Epithelial cell of esophagus (primary cell): ENCODE measurements at places on chromosomes 2 and 18.

- DNase-seq: no peak
Measured at GRCh38 chr2:129565551-129566109, 413.8 kb upstream of the RAB6C start.

GRCh38 chr2:96773922-96774321, 13.2 kb downstream of the CNNM4 start:
- no peak for DNase-seq

DNA sequence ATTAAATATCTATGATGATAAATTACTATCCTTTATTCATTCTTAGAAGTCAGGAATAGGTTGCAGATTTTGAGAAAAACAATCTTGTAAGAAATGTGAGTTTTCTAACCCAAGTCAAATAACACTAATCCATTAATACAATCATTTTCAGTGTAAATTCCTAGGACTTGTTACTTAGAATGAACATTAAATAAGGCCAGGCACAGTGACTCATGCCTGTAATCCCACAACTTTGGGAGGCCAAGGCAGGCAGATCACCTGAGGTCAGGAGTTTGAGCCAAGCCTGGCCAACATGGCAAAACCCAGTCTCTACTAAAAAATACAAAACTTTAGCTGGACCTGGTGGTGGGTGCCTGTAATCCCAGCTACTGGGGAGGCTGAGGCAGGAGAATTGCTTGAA, 45.8 kb upstream of the CDKL4 start:
- peak; percentile 14 for DNase-seq

- no peak for DNase-seq
Measured at GRCh38 chr2:74001781-74002504, 17.2 kb downstream of the TET3 start.

- no peak for DNase-seq
Measured at GRCh38 chr2:186113284-186113683, 372.8 kb upstream of the ZC3H15 start.

GRCh38 chr18:32735781-32736180, 37.0 kb downstream of the KLHL14 start:
- DNase-seq: peak; percentile 82

DNA sequence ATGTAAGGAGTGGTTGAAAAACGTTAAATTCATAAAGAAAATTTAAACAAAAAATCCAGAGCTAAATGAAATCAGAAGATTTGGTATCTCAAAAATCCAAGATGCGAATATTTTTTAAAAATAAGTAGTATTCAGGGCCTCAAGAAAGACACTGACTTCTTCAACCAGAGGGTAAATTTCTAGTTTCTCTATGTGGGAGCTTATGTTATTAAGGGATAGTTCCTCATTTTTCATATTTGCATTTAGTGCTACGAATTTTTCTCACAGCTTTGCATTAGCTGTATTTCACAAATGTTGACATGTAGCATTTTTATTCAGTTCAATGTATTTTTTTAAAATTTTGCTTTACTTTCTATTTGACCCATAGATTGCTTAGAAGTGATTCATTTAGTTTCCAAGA, 454.7 kb downstream of the CBLN2 start:
- no peak for DNase-seq

- DNase-seq: peak; percentile 84
Measured at GRCh38 chr18:36947820-36948348, 119.0 kb downstream of the KIAA1328 start.

- DNase-seq: no peak
Measured at GRCh38 chr18:72823345-72823744, 44.4 kb downstream of the NETO1 start.

GRCh38 chr2:136434251-136434715, 316.3 kb upstream of the CXCR4 start:
- DNase-seq: no peak

DNA sequence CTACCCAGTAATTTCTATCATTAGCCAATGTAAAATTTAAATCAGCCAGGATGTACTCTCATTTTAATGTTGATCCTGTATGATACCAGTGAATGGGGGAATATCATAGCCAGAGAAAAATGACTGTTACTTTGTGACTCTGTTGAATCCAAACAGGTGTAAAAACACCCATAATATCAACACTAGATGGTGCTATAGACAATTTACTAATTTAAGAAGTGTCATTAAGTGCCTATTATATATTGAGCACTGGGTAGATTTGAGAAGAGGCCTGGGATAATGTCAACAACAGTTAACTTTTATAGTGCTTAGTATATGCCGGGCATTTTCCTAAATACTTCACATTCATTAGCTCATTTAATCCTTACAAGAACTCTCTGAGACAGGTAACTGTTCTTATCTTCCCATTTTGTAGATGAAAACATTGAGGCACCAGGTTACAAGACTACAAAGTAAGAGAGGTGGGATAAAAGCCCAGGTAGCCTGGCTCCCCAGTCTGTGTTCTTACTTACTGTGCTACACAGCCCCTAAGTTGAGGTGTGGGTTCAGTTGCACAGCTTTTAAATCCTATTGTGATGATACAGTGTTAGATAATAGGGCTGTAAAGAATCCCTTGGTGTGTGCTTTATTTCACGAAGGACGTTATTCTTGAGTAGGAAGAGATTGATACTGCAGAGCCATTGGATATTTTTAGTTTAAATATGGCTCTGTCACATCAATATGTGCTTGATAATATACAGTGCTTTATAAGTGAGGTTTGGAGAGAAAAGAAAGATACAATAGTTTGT, 325.5 kb downstream of the AGPS start:
- no peak for DNase-seq

GRCh38 chr2:64021578-64021977, 2.4 kb upstream of the VPS54 start:
- DNase-seq: peak; percentile 35

GRCh38 chr18:58596265-58596681, 32.6 kb downstream of the ALPK2 start:
- no peak for DNase-seq

GRCh38 chr2:175855794-175856453, 146.1 kb downstream of the LNPK start:
- peak; percentile 84 for DNase-seq

- DNase-seq: peak; percentile 98
Measured at GRCh38 chr2:173590276-173590861, 235.7 kb downstream of the CDCA7 start.

- DNase-seq: no peak
Measured at GRCh38 chr2:119473621-119474370, 42.1 kb downstream of the TMEM37 start.

GRCh38 chr2:29223851-29224692, 108.9 kb downstream of the CLIP4 start:
- DNase-seq: peak; percentile 83

DNA sequence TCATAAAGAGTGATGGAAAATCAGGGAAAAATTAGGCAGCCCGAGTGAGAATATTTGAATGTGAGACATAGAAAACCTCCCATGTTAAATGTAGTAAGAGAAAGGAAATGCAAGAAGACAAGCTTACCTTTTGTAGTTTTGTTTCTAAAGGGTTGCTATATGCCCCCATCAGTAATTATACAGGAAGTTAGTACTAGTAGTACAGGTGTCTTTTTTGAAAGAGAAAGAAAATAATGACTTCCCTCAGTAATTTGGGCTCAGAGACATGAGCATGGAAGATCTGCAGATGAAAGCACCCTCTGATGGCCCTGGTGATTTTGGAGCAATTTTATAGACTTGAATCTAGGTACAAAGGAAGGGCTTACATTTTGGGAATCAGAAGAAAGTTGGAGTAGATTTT, 80.8 kb downstream of the RHBDD1 start:
- no peak for DNase-seq

- no peak for DNase-seq
Measured at GRCh38 chr2:200220251-200220650, 86.2 kb upstream of the SPATS2L start.

- DNase-seq: no peak
Measured at GRCh38 chr18:42157878-42158277, 202.8 kb downstream of the PIK3C3 start.

DNA sequence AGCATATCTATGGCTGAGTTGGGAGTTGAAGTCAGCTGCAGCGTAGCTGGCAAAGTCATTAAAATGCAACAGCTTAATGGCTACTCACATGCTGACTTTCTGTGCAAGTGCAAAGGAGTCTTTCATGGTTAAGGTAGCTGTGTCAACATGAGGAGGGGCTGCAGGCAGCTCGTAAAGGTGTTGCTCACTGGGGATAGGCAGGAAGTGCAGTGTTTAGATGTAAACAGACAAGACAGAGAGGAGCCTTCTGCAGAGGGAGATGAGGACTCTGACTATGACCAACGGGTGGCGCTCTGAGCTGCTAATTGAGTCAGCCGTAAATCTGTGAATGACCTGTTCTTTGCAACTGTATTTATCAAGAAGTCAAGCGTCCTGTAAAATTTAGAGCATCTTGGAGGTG, 22.3 kb upstream of the CAVIN2 start:
- peak; percentile 68 for DNase-seq

DNA sequence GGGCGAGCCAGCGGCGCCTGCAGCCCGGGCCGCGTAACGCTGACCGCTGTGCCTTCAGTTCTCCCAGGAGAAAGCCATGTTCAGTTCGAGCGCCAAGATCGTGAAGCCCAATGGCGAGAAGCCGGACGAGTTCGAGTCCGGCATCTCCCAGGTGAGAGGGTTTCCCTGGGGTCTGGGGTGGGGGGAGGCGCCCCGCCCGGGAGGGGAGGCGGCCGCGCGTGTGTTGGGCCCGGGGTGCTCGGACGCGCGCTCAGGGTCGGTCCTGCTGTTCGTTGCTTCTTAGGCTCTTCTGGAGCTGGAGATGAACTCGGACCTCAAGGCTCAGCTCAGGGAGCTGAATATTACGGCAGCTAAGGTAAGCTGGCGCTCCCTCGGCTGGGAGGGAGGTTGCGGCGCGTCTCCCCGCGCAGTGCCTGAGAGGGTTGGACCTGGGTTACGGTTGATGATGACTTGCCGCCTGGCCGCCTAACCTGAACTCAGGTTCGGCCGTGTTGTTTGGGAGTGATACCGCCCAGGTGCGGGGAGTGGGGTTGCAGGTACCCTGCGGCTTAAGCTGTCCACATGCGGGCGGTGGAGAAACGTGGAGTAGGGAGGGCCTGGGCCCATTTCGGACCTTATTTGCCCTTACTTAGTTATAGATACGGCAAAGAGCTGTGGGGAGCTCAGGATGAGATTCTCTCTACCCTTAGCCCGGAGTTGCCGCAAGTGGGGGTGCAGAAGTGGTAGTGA, 638 bp downstream of the RPS7 start:
- DNase-seq: peak; percentile 12

GRCh38 chr2:62467475-62468321, 38.3 kb downstream of the TMEM17 start:
- DNase-seq: peak; percentile 73

- no peak for DNase-seq
Measured at GRCh38 chr2:161571051-161571429, 53.2 kb upstream of the SLC4A10 start.
